ENCODE measurements at places on chromosomes 1 and 21.

DNA sequence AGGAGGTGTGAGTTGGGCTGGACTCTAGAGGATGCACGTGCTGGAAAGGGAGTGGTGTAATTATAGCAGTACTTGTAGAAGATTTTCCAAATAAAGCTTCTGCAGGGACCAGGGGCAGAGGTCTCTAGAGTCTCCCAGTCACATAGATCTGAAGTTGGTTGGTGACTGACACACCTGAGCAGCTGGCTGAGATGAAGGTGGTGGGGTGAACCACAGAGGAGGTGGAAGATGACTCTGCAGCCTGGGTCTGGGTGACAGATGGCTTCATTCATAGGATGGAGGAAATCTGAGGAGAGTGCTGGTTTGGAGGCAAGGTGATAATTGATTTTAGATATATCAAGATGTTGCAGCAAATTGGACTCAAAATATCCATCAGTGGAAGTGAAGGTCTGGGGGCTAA, 178.9 kb upstream of the IVNS1ABP start:
- no peak for DNase-seq

GRCh38 chr1:67162954-67163353, 3.3 kb upstream of the IL23R start:
- DNase-seq = no peak

DNA sequence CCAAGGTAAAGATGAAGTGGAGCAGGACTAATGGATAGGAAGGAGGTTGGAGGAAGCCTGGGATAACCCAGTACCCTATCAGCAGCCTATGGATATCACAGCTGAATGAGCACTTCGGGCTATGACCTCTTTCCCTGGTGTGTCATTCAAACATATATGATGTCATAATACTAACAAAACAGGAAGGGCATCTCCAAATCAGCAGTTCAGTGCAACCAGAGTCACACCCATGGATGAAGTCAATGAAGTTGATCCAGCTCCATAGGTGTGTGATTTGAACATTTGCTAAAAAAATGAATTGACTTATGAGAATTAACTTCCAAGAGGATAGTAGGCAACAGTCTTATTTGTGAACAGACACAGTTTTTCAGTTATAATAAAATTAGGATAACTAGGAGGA, 1.7 kb upstream of the C1orf116 start:
- DNase-seq = no peak

- peak; percentile 96 for DNase-seq
Measured at GRCh38 chr1:21334214-21335087, 44.2 kb upstream of the ECE1 start.

- DNase-seq = no peak
Measured at GRCh38 chr1:69661686-69662085, 94.0 kb downstream of the LRRC7 start.

GRCh38 chr1:200776949-200777348, 38.3 kb downstream of the CAMSAP2 start:
- no peak for DNase-seq

GRCh38 chr1:171468120-171468750, 17.1 kb upstream of the PRRC2C start:
- peak; percentile 34 for DNase-seq

DNA sequence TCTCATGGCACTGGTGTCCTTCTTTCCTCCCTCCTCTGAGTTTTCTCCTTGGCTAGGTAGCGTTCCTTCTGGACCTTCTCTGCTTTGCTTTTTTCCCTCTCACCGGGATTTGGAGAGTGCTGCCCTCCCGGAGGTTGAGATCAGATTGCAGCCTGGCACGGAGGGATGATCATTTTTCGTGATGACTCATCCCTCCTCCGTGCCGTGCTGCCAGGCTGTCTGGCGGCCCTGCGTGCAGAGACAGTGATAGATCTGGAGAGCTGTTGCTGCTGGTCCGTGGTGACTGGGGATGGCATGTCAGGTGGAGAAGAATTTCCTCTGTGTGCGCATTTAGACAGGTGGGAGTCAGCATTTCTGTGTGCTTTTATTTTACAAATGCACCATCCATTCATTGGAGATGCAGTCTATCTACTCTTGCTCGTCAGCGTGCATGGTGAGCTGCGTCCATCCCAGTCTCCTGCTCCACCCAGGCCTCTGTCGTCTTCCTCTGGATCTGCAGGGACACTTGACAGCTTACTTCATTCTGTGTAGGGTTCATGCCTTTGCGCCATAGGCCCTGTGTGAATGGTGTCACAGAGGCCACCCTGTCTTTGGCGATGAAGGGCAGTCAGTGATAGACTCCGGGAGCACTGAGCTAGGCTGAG, 104.4 kb downstream of the PCBP3 start:
- DNase-seq = peak; percentile 55

GRCh38 chr1:225447650-225448089, 19.8 kb upstream of the LBR start:
- DNase-seq = peak; percentile 45

DNA sequence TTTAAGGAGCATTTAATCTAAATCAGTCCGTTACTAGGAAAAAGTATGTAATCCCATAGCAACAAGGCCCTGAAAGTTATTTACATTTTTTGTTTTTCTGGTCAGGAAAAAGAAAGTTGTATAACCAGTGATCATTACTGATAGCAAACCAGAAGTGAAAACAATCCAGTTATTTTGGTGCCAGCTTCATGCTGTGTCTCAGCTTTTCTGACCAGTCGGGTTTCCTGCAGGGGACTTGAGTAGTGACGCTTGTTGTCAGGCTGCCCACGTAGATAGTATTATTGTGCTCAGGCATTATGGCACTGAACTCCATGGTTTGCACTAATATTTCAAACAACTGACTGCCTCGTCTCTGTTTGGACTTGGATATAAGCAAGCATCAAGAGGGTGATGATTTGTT, 55.2 kb downstream of the SASS6 start:
- DNase-seq = no peak

GRCh38 chr21:46181953-46182547, 2.2 kb downstream of the SPATC1L start:
- DNase-seq = no peak

GRCh38 chr1:217027403-217028080, 304.3 kb upstream of the ESRRG start:
- no peak for DNase-seq

DNA sequence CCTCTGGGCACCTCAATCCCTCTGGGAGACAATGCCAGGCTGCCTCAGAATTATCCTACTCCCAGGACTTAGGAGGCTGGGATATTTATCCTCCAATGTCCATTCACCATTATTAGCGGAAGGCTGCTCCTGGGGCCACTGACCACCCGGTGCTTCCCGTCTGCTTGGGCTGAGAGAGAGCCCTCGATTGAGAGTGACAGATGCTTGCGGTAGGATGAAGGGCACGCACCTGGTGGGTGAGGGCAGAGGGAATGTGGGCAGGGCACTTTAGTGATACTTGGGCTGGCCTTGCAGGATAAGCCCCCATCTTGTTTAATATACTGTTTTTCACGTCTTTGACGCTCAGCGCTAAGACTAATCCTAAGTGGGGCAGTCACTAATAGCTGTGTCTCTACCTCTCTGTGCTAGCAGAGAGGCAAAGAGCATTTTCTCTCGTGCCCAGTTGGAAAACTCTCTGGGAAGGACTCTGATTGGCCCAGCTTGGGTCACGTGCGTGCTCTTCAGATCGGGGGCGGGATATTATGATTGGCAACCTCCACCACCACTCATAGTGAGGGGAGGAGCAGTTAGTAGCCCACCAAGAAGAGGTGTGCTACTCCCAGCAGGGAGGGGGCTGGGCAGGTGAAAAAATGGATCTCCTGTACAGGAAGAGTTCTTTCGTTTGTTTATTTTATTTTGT, 10.6 kb upstream of the PARS2 start:
- no peak for DNase-seq

DNA sequence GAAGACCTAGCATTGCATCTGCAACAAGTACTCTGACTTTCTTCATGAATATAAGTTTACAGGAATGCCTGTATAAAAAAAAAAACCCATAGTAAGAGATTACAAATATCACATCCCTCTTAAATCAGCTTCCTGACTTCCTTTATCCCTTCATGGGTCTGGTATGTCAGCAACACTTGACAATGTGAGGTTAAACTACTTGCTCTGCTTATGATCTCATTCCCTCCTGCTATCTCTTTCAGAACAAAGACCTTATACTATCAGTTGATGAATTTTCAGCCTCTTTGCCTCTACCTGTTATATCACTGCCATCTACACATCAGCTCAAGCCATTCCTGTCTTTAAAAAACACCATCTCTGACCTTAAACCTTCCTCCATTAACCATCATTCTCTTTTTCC, 130.9 kb upstream of the SAMSN1 start:
- no peak for DNase-seq

DNA sequence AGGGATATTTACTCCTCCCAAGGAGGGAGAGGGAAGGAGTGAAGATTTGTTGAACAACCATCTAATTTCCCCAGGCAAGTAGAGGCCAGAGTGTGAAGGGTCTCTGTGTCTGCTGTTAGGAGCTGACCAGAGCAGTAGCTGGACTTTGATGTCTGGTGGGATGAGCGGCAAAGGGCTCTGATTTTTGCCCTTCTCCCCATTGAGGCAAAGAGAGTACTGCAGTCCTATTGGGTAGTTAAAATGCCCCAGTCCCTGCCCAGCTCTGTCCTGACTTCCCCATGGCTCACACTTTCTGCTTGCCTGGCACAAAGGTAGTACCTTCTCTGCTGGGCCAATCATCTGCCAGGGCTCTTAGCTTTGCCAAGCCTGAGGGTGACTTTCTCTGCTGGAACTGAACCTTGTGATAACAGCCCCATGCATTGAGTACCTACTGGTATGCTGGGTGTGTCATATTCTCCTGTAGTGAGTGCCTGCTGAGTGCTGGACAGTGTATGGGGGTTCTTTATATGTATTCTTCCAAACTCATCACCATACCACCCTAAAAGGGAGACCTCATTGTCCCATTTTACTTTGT, 64.0 kb upstream of the SELENON start:
- no peak for DNase-seq

All from AG10803 (cell line).